Bronchial epithelial cell (primary cell): ENCODE measurements at places on chromosomes 11 and 22. TPM values are rescaled to one million over a fixed set of nuclear protein-coding genes. Genes with fewer than 3 reads are reported as not detected.

DNA sequence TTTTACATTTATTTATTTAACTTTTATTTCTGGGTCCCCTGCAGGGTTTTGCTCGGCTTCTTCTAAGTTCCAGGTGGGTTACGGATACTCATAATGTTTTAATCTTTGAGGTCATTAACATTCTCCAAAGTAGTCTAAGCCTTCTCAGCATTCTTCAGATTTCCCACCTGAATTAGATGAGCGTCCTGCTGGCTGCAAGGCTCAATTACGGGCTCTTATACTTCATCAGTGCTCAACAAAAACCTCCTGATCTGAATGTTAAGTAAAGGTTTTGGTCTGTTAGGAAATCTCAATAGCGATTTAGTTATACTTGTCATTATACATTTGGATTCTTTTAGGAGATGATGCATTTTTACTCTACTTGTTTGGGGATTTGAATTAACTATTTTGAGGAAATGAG, 27.3 kb upstream of the NFRKB start:
- DNase-seq: no peak

HBE1 gene
- total RNA-seq: not detected in 2 replicates

DNA sequence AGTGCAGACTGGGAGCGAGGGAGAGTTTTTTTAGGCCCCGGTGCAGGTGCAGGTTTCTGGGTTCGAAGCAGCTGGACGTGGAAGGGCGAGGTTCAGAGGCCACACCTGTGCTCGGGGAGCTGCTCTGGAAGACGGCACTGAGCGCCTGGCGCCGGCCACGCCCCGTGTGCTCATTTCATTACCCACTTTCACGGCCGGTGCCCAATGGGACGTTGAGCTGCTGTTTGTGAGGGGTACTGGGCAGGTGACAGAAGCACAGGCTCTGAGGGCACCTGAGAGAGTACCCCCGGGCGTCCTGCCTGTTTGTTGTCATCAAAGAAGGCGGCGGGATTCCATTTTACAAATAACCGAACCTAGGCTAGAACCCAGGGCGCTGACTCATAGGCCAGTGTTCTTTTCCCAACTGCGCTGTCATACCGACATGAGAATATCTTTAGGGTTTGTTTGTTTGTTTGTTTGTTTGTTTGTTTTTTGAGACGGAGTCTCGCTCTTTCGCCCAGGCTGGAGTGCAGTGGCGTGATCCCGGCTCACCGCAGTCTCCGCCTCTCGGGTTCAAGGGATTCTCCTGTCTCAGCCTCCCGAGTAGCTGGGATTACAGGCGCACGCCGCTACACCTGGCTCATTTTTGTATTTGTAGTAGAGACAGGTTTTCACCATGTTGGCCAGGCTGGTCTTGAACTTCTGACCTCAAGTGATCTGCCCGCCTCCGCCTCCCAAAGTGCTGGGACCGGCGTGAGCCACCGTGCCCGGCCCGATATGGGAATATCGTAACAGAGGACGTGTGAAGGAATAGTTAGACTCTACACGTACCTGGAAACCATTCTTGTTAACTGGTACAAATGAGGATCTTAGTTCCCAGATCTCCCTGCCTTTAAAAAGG, 16.6 kb upstream of the SPTBN2 start:
- DNase-seq: peak; percentile 46

DNA sequence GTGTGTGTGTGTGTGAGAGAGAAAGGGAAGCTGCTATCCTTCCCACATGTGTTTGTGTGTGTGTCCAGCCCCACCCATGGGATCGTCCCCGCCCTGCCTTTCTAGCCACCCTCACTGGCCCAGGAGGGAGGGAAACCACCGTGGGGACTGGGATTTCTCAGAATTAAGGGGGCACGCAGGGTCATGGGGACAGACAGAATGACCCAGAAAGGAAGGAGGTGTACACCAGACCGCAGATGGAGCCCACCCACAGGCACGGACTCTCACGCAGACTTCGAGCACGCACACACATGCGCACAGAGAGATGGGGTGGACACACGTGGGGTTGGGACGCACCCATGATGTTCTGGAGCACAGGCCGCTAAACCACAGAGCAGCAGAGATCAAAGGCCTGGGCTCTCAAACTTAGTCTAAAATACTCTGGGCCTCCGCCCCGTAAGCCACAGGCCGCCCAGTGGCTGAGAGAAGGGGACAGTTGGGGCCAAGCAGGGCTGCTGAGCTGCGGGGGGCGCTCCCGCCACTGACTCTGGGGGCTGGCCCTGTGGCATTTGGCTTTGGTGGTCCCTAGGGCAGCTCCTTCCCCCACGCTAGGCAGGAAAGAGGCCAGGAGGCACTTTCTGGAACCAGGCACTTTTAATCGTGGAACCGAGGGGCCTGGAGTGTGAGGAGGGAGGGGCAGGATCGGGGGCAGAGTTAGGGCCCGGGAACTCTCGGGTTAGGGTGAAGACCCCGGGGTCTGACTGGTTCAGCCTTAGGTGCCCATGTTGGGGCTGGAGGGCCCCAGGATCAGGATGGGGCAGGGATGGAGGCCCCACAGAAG, 1.5 kb downstream of the IFITM5 start:
- no peak for DNase-seq

DNA sequence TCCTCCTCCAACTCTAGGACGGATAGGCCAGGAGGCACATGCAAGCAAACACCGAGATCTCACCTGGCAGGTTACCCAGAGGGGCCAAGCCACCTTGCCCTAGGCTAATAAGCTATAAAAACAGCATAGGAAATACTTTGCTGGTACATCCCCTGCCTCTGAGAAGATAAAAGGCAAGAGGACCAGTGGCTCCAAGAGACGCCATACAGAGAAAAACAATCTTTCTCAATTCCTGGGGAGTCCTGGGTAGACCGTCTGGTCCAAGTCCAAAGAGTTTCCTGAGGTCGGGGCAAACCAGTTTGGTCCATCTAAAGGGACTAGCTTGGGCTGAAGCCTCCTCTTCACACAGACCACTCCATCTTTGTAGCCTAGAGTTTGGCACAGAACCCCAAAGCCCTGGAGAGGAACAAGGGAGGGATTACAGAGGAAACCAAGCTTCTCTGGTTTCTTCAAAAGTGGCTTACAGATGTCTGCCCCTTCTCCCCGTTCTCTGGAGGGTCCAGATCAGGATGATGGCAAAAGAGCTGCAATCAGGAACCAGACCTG, 40.4 kb downstream of the NUMA1 start:
- DNase-seq: no peak

GRCh38 chr11:114040706-114041211, 18.8 kb upstream of the ZBTB16 start:
- DNase-seq: peak; percentile 48

DERL3 gene
- total RNA-seq: 0.26 TPM in 2 replicates

CLMP gene
- 9.7 and 34.5 TPM in 2 replicates for total RNA-seq

DNA sequence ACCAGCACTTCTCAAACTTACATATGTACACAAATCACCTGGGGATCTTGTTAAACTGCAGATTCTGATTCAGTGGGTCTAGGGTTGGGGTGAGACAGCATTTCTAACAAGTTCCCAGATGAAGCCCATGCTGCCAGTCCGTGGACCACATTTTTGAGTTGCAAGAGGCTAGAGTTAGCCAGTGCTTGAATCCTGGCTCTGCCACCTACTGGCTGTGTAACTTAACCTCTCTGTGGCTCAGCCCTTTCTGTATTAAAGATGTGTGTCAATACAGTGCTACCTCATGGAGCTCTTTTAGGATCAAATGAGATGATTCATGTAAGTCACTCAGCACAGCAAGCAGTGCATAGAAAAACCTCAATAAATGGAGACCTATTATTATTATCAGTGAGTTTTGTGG, 90.2 kb upstream of the ISX start:
- peak; percentile 1 for DNase-seq

IL18 gene
- total RNA-seq: 33.8 and 72.1 TPM in 2 replicates

PHOX2A gene
- total RNA-seq: not detected in 2 replicates

DNA sequence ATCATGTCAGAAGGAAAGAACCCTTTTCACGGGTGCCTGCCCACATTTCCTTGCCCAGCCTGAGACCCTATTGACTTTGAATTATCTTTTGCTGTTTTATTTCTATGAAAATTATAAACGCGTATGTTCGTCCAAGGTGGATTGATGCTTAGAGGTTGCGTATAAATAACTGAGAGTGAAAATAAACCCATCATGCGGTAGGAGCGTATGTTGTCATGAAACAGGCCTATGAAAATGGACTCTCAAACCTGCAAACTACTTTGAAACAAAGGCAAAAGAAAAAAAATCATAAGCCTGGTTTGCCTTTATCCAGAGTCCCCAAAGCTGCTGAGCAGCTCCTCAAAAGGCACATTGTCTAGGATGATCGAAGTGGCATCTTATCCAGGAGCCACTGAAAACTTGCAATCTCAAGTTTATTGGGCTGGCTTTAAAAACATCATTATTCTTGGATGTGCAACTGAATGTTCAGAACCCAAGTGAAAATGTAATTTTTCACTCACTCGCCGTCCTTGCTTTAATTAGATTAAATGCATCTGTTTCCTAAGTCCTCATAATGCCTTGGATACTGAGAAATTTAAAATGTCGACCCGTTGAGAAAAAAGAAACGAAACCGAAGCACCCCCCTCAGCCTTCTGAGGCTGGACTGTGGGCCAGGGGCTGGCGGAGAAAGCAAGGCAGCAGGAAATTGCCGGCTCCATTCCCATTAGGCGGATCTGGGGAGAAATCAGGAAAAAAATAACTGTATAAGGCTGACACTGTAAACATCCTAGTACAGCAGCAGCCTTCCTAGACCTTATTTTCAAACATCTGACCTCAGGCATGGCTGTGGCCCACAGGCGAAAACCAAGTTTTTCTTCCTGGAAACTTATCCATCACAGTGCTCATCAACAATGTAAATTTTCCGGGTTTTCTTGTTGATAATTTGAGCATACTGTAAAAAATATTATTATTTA, 82.9 kb upstream of the PPARA start:
- DNase-seq: no peak

C1QTNF4 gene
- 0.13 and 0.26 TPM in 2 replicates for total RNA-seq
